Left hindlimb (tissue), 1 donor: ENCODE measurements at places on chromosomes 13 and 19.

DNA sequence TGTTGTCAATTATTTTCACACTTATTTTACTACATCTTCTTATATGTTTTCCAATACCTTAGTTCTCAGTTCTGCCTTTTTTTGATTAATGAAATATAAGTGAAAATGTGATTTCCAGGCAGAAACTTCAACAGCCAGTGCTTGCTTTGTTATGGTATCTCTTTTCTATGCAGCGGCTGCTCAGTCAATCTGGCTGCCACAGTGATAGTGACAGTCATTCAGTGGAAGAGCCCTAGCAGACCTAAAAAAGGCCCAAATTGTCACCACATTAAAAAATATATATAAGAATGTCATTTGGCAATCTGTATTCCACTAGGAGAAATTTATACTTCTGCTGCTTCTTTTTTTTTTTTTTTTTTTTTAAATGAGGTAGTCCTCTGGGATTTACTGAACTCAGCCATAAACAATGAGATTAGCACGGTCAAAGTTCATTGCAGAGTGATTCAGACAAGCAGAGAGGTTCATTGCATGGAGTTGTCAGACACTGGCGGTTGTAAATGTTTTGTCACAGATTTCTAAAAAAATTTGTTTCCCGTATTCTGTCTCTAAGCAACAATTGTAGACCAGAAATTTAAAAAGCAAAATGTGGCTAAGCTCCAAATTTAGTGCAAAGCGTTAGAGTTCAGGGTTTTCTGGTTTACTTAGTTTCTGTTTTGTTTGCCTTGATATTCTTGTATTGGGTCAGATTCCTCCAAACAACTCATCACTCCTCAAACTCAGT, 94.7 kb upstream of the PRR20A start:
- no peak for DNase-seq

DNA sequence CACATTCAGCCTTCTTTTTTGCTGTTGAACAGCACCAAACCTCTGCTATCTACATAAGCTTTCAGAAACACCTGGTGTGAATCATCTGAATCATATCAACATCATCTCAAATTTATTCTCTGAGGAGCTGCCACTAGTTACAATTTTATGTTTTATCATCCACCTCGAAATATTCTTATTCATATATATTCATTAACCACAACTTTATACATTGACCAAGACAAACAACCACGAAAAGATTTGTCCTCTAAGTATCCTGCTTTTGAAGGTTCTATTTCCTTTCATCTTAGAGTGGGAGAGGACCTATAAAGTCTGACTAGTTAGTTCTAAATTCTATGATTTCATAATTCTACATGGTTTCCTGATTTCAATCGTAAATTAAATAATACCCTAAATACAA, 18.9 kb downstream of the ESD start:
- DNase-seq = no peak

GRCh38 chr19:2045501-2046045, 5.5 kb downstream of the MKNK2 start:
- DNase-seq = no peak

GRCh38 chr19:952680-953444, 27.0 kb downstream of the ARID3A start:
- no peak for DNase-seq

DNA sequence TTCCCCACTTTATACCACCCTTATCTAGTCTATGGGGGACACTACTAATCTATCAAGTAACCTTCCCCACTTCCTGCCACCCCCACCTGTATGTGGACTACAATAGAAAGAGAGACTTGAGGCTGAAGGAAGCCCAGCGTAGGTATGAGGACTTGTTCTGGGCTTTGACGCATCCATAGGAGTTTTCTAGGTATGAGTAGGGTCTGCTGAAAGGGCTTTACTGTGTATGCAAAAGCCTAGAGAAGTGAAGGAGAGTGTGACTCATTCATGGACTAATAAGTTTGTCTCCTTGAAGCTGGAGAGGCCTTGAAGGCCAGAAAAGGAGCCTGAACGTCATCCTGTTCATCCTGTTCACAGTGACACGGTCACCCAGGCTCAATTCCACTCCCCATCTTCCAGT, 21.8 kb downstream of the TINCR start:
- no peak for DNase-seq

DNA sequence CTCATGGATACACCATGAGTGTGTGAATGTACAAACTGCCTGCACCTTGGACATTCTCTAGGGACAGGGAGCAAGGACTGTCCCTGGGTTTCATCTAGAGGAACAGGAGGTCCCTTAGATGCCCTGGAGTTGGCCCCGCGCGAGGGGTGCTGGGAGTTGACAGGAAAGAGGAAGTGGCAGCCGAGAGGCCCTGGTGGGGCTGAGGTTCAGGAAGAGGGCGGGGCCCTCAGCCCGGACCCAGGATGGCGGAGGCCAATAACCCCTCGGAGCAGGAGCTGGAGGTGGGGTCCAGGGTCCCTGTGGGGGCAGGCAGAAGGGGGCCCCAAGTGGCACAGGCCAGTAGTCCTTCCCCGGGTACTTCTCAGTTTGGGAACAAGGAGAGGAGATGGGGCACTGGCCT, 6.9 kb downstream of the PKN1 start:
- peak; percentile 62 for DNase-seq

DNA sequence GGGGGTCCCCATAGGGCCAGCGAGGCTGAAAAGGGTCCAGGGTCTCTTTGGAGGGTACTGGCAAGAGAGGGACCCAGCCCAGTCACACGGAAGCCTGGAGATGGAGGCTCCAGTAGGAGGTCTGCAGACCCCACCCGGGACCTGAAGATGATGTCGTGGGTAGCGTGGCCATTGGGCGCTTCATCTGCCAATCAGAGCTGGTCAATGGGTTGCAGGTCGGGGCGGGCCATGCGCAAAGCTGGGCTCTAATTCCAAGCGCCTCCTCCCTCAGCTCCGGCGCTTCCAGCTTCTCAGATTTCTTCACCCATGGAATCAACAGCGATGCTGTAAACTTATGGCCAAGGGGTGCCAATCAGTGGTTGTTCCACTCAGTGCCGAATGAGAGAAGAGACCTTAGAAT, 10.9 kb downstream of the SIGLEC12 start:
- DNase-seq = no peak

DNA sequence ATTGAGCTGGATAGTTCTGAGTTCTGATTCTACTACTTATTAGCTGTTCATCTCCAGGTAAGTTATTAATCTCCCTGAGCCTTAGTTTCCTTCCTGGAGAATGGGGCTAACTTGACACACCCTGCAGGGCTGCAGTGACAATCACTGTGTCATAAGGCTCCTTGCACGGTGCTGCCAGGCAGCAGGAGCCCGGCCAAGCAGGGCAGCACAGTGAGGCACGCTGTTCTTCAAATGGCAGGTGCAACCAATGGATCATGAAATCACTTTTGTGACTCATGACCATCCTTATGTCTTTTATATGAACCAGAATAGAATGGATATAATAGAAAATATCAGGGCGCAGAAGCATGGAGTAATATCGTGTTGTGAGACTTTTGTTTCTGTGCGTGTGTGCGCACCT, 242.6 kb downstream of the ABCC4 start:
- no peak for DNase-seq
